ENCODE measurements at places on chromosomes 5 and 9. TPM values are rescaled to one million over a fixed set of nuclear protein-coding genes. Genes with fewer than 3 reads are reported as not detected.

- no peak for DNase-seq
Observed at GRCh38 chr5:127867022-127867783, 164.0 kb downstream of the CCDC192 start.

- no peak for DNase-seq
Observed at GRCh38 chr9:117448066-117448465, 33.2 kb upstream of the ASTN2 start.

DNA sequence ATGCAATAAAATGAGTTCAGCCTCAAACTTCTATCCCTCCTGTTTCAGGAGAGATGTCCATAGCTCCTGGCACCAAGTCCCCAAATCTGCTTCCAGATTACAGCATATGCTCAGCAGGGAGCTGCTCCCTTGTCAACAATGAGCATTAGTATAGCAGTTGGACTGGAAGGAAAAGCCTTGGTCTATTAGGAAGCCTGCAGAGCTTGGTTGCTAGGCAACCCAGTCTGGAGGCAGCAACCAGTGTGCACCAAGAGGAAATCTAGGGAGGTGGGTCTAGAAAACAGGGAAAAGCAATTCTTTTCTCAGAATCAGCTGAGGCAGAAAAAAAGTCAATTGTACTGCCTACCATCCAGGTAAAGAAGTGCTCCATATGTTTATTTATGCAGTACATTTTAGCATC is 229.5 kb upstream of the NMUR2 start:
- DNase-seq, result no peak

- DNase-seq, result peak; percentile 38
Observed at GRCh38 chr9:131657037-131657377, 82.9 kb downstream of the RAPGEF1 start.

- no peak for DNase-seq
Observed at GRCh38 chr9:107251756-107252322, 31.2 kb upstream of the RAD23B start.

DNA sequence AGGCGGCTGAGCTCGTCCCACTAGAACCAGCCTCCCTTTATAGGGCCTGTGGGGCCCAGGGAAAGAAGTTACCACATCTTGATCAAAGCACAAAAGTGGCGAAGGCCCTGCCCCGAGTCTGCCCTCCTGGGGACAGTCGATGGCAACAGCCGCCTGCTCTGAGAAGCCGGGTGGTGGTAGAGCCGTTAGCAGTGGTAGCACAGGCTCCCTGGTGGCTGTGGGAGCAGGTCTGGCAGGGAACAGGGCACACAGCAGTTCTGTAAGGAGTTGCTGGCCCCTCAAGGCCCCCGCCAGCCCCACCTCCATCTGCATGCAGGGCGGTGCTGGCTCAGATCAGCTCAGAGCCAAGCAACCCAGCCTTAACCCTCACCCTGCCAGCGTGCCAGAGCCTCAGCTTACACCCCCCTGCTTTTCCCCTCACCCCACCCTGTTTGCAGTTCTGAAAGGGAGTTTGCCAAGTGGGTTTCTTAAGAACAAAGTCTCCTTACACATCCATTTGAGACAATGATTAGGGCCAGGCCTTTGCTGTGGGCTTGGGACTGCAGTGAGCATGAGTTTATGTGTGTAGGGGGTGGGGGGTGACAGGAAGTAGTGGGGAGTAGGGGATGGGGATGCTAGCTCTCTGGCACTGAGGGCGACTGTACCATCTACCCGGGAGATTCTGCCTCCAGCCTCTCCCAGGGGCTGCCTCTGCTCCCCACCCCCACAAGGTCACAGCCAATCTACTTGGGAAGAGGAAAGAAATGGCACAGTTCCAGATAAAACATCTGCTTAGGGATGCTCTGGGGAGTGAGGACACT is 11.8 kb downstream of the ACSL6 start:
- no peak for DNase-seq

GRCh38 chr9:72937545-72937944 is 15.3 kb downstream of the ALDH1A1 start:
- DNase-seq, result no peak

DNA sequence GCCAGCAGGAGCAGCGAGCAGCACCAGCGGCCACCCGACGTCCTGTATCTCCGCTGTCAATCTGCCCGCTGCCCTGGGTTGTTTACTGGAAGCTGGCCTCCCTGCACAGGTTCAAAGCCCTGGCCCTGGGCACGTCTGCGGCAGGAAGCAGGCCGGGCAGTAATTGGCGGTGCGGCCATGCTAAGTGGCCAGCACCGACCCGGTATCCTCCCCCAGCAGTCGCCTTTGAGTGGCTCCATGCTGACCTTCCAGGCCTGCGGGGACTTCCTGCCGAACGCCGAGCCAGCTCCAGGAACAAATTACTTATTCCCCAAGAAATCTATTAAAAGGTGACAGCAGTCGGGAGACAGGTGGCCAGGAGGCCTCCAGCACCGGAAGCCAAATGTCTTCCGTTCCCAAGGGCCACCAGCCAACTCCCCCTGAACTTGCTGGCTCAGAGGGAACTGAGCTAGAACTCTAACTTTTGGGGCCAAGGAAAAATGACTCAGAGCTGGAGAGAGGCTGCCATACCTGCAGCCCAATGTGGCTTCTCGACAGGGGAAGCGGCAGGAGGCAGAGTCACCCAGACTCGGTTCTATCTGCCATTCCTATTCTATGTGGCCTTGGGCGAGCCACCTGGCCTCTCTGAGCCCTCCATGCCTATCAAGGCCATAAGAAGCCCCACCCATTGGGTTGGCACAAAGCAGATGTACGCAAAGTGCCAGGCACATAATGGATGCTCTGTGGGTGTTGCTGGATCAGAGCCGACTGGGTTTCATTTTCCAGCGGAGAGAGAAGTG is 13.7 kb upstream of the PSMB7 start:
- DNase-seq, result no peak

DNA sequence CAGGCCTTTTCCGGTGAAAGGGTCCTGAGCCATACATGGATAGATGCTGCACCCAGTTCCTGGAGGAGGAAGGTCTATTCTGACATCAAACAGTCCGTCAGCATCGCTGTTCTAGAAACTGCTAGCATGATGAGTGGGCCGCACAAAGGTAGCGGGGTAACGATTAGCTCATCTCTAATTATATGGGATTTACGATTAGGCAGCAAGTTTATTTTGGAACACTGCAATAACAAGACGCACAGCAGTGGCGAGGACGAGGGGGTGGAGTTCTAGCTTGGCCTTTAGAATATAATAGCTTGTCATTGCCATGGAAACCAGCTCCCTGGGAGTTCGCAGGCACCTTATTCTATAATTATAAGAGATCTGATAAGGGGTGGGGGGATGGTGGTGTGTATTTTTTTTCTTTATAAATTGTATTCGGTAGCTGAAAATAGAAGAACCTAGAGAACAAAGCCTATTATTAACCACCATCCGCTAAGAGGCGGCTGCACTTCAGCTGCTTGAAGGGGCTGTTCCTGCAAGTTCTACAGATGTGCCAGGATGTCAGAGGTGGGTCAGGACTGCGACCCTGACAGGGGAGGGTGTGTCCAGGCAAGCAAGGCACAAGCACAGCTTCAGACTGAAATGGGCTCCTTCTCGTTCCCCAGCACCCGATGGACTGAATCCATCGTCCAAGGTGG is 311.0 kb downstream of the AGTPBP1 start:
- DNase-seq, result no peak

- no peak for DNase-seq
Observed at GRCh38 chr5:103041071-103041676, 78.8 kb downstream of the GIN1 start.

RHOBTB3 gene
- 0.50 TPM for total RNA-seq

- no peak for DNase-seq
Observed at GRCh38 chr9:105055917-105056316, 128.0 kb upstream of the ABCA1 start.

MEIKIN gene
- total RNA-seq, result not detected

DNA sequence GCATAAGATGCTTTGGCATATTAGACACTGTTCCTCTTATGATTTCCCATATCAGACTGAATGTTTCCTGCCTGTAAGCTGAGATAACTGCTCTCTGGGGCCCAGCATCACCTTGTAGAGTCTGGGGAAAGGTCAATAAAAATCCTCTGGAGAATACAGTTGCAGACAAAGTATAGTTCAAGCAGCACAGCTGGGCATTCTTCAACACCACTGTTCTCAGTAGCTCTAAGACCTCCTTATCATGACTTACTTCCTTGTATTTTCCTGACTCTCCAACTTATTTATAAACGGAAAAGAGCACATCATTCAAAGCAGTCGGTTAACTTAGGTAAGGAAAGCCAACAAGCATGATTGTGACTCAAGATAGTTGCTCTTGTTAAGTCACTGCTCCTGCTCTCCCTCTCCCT is 208.7 kb upstream of the RASEF start:
- DNase-seq, result no peak

DNA sequence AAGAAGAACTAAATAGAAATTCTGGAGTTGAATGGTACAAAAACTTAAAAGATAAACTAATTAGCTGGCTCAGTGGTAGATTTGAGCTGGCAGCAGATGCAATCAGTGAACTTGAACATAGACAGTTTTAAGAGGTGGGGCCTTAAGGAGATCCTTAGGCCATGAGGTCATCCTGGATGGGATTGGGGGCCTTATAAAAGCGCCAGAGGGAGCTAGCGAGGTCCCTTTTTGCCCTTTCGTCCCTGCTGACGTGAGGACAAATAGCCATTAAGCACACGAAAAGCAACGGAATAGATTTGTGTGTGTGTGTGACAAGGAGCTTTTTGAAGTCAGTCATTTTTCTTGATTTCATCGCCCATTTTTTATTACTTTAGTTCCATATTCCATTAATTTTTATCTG is 83.3 kb downstream of the ZNF354C start:
- no peak for DNase-seq

DNA sequence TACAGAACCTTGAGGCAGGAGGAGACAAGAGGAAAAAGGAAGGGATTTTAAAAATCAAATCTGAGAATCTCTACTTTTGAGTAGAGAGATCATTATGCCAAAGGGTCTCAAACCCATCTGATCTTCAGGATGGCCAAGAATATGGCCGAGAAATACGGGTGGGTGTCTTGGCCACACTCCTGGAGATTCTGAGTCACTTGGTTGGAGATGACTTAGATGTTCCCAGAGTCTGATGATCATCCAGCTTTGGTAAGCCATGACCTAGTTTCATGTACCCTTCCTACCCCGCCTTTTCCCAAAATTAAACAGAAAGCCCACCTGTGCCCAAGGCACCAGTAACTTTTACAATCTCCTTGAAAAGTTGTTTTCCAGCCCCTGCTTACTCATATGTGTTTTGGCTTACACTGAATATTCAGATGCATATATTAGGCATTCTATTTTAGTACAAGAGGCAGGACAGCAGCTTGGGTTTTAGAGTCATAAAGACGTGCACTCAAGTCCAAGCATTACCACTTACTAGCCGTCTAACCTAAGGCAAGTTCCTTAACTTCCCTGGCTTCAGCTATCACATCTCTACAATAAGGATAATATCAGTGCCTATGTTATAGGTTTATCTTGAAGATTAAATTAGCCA is 167.0 kb upstream of the GPR151 start:
- no peak for DNase-seq

- DNase-seq, result no peak
Observed at GRCh38 chr5:1731091-1731639, 68.5 kb downstream of the MRPL36 start.

NR6A1 gene
- total RNA-seq, result 1.1 TPM

DNA sequence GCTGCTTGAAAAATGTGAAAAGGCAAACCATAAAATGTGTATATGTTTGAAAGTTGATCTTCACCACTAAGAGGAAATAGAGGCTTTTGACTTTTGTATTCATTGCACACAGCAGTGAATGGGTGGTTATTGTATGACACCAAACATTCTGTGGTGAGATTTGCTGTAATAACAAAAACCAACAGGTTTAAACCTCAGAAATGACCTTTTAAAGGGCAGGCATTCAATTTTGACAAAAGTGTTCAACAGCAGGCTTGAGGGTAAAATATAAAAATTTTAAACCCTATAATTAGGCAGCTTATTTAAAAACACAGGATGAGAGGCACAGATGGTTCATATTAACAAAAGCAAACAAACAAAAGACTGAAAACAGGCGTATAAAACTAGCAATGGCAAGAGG is 128.1 kb upstream of the NUDT12 start:
- DNase-seq, result no peak

IL9 gene
- not detected for total RNA-seq

- no peak for DNase-seq
Observed at GRCh38 chr5:72355706-72356299, 35.6 kb downstream of the PTCD2 start.

GRCh38 chr9:105539452-105539851 is 18.5 kb upstream of the FKTN start:
- DNase-seq, result peak; percentile 17

AGXT2 gene
- total RNA-seq, result not detected

- no peak for DNase-seq
Observed at GRCh38 chr5:55650386-55650785, 61.7 kb downstream of the SLC38A9 start.

GRCh38 chr9:93048566-93049448 is 9.7 kb upstream of the SUSD3 start:
- no peak for DNase-seq

DNA sequence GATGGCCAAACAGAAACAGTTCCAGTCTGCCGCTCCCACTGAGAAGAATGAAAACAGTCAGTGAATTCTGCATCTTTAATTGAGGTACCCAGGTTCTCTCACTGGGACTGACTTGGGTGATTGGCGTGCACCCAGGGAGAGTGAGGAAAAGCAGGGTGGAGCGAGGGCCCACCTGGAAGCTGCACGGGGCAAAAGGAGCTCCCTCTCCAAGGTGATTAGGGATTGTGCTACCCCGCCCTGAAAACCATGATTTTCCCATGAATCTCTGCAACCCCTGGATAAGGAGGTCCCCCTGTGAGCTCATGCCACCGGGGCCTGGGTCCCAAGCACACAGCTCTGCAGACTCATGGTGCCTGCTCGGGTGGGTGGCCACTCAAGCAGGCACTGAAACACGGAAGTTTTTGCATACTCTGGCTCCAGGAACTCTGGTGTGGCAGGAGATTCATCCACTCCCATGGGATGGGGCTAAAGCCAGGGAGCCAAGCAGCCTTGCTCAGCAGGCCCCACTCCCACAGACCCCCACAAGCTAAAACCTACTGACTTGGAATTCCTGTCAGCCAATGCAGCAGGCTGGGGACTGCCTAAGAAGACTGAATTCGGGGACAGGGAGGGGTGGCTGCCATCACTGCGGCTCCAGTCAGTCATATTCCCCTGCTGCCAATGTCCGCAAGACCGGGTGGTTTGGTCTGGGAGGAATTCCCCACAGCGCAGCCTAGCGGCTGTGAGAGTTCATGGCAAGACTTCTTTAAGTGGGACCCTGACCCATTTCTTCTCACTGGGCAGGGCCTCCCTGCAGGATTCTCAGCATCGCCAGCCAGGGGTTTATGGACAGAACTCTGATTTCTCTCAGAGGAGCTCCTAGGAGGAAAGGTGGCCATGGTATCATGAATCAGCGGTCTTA is 652.2 kb upstream of the RGMB start:
- no peak for DNase-seq

ARL14EPL gene
- total RNA-seq, result not detected

GRIA1 gene
- not detected for total RNA-seq

SET gene
- total RNA-seq, result 755 TPM

SLC1A1 gene
- total RNA-seq, result 0.09 TPM

SVEP1 gene
- not detected for total RNA-seq

GRCh38 chr5:82405618-82406204 is 127.6 kb upstream of the RPS23 start:
- DNase-seq, result no peak

Measured in activated CD8-positive, alpha-beta T cell treated with anti-CD3 and anti-CD28 coated beads for 36 hours (primary cell).